C1 segment of cervical spinal cord (tissue), 14 donors: ENCODE measurements at places on chromosomes 7 and 10.

- DNase-seq = peak; percentile 44
Observed at GRCh38 chr10:24360282-24361127, 151.6 kb downstream of the KIAA1217 start.

DNA sequence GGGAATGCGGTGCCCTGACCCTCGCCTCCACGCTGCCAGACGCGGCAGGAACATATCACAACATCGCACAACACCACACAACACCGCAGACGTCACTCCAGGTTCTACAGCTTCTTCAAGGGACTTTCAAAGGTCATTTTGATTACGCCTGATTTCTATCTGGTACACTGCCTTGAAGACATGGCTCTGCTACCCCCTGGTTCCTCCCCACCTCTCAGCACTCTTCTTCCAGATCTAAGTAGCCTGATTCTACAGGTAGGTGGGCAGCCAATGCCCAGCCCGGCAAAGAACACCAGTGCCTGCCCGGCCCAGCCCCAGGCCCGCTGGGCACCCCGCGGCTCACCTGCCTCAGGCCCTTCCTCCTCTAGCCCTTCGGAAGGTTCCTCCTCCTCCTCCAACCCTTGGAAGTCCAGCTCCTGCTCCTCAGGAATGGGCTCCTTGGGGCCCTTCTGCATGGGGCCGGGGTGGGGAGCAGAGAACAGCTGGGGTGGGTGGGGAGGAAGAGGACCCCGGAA is 8.4 kb downstream of the GIGYF1 start:
- no peak for DNase-seq

DNA sequence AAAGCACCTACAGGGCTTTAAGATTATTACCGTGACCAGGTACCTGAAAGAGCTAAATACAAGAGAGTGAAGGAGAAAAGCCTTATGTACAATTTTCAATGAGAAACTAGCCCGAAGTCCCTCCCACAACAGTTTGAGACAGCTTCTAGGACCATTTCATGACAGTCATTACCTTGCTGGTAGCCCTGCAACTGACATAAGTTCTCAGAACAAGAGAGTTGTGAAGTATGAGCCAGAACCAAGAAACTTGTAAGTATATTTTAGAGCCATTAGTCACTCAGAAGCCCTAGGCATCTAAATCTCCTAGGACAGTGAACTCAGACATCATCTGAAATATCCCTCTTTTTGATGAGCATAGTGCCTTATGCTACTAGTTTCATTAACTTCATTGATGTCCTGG is 792.1 kb downstream of the GRM8 start:
- DNase-seq = no peak

- peak; percentile 5 for DNase-seq
Observed at GRCh38 chr7:54788664-54789063, 29.7 kb upstream of the SEC61G start.

DNA sequence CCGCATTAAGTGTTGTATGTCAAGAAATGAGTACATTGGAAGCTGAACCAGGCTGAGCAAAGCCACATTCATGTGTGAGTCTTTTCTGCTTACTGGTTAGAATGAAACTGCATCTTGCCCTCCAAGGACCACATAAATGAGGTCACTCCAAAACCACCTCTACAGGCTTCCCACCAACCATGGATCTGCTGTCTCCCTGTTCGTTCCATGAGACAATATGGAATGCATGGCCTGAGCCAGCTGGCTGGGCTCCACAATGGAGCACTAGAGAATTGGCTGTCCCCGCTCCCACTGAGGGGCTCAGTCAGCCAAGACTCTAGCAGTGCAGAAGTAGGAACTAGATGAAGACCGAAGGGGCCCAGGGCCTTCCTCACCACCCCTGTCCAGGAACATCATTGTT is 120.8 kb downstream of the TNS3 start:
- peak; percentile 21 for DNase-seq

DNA sequence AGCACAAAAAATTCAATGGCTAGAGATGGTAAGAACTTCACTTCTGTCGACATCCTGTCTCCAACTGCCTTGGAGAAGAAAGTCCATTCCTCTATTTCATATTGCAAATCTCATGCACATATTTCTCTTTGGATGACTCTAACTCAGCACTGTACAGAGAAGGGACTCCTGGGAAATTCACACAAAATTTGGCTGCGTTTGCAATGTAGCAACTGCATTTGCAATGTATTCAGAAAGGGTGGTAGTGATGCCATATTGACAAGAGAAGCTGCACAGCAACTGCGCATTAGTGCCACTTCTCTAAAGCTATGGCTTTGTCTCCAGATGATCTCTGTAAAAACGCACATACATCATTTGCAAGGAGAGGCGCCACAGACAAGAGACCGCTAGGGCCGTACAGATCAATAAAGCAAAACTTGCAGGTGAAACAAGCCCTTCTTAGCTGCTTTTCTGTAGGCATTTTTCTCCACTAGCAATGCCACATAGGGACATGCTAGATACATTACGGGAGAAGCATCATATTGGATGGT is 389.5 kb downstream of the TCERG1L start:
- DNase-seq = no peak

GRCh38 chr10:74008212-74008731 is 10.4 kb downstream of the VCL start:
- DNase-seq = no peak

- DNase-seq = no peak
Observed at GRCh38 chr10:70806841-70807240, 8.9 kb upstream of the SGPL1 start.
